ENCODE measurements at places on chromosomes 13 and 19.

DNA sequence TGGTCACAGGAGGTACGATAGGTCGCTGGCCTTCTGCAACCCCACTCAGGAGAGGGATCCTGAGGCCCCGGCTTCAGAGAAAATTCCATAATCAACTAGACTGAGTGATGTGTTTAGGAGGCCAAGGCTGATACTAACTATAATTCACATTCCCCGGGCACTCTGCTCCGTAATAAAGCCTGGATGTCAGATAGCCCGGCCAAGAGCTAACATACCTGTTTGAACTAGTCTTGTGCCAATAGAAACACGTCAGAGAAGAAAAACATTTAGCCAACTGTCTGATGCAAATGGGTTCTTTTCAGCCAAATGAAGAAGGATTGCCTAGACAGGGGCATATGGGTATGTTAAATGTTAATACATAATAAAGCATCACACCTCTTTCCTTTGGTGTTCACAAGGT lies 204.2 kb downstream of the TSHZ3 start:
- no peak for DNase-seq

DNA sequence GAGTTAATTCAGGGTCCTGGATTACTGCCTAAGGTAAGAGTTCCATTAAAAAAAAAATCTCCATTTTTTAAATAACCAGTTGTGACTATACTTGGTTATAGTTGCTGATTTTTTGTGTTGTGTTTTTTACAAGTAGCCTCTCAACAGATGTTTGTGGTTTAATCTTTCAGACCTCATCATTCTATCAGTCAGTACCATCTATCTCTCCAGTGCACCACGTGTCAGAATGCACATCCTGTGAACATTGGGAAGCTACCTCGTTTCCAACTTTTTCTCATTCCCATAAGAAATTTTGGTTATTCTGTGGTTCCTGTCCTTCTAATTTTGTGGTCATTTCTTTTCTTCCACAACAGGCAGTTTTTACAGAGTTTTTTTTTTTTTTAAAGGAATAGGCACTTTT lies 39.2 kb downstream of the WDFY2 start:
- no peak for DNase-seq

GRCh38 chr13:21895779-21896178 lies 224.9 kb downstream of the FGF9 start:
- DNase-seq = no peak

DNA sequence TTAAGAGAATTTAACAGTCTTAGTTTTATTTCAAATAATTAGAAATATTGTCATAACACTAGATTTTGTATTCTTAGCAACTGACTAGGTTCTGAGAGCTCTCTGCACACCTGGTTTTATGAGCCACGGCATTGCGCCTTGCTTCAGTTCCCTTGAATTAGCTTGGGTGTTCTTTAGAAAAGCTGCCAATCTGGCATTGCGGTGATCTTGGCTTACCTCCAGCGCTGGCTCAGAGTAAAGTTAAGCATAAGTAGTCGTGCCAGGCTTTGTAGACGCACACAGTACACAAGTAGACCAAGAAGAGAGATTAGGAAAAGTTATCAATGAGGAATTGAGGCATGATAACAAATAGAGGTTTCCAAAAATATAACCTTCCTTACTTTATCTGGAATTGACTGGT lies 45.7 kb downstream of the TPP2 start:
- no peak for DNase-seq

- no peak for DNase-seq
These were observed 6.4 kb upstream of the CLASRP start for GRCh38 chr19:45032421-45032820.

GRCh38 chr13:35592457-35592856 lies 116.0 kb upstream of the MAB21L1 start:
- no peak for DNase-seq

- no peak for DNase-seq
These were observed 399.6 kb downstream of the DCT start for GRCh38 chr13:94079876-94080275.
